ENCODE measurements at places on chromosomes 1 and 21. TPM values are rescaled to one million over a fixed set of nuclear protein-coding genes. Genes with fewer than 3 reads are reported as not detected.
A peak's percentile ranks its signal among the peaks of the same experiment; 100 is the strongest.

DNA sequence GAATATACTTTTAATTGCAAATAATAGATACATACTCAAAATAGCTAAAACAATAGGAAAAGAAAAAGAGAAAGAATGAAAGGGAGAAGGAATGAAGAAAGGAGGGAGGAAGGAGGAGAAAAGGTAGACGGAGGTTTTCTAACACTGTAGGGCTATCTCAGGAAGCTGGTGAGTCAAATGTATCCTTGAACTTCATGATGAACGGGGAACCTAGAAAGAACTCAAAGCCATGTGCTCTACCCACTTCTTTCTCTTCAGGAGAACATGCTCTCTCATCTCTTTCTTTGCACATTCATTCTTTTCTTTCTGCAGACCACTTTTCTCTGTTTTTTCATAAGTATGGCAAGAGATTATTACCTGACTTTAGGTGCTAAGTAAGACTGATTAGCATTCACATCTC lies 37.3 kb upstream of the ZNF644 start:
- no peak overlapping the region for H3K27ac ChIP-seq
- no peaks in the 10 kb centered on the region for H3K27me3 ChIP-seq
- DNase-seq: no peak
- H3K4me3 ChIP-seq: no peak overlapping the region

The PLA2G2D gene
- total RNA-seq: not detected

The HMCN1 gene
- total RNA-seq: 11.6 TPM

The SV2A gene
- 2.7 TPM for total RNA-seq

DNA sequence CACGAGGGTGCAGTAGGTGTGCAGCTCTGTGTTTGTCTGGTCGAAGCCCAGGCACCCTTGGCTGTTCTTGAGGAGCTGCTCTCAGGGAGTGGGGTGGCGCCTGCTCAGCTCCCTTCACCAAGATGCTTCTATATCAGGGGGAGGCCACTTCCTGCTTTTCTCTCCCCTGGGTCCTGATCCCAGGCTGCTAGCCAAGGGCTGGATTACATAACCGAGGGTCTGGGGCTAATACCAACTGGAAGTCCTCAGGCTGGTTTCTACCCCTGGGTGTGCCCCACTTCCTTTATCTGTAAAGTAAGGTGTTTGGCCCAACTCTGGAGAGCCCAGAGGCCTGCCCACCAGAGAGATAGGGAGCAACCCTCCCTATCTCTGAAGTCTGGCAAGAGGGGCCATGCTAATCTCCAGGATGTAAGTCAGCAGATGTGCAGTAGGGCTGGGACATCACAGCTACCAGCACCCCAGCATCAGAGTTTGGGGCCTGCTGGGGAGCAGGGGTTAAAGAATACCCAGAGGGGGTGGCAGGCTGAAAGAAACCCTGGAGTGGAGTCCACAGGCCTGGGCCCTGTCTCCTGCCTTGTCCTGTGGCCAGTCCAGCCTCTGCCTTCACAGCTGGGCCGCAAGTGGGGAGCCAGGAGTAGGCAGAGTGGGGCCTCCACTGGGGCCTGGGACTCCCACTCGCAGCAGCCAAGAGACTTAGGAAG lies 2.1 kb downstream of the SELENBP1 start:
- peak; percentile 59 for DNase-seq
- peaks cover 45% of the 10 kb centered on the region for H3K4me1 ChIP-seq
- no peak overlapping the region for H3K4me3 ChIP-seq
- H3K27me3 ChIP-seq: no peaks in the 10 kb centered on the region

The TBCE gene
- 24.9 TPM for total RNA-seq

DNA sequence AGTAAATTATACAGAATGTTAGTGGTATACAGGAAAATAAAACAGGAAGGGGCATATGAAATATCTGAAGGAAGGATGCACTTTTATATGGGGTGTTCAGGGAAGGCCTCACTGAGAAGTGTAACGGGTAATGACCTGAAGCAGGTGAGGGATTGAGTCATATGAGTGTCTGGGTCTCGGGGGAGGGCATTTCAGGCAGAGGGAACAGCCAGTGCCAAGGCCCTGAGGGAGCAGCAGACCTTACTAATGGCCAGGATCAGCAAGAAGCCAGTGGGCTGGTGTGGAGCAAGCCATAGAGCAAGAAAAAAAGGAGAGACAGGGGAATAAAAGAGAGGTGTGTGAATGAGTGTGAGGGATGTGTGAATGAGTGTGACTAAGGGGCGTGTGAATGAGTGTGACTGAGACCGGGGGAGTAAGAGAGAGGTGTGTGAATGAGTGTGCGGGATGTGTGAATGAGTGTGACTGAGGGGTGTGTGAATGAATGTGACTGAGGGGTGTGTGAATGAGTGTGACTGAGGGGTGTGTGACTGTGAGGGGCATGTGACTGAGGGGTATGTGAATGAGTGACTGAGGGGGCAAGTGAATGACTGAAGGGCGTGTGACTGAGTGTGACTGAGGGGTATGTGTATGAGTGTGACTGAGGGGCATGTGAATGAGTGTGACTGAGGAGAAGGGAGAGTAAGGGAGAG lies 107.2 kb downstream of the GLIS1 start:
- no peak overlapping the region for H3K27ac ChIP-seq
- DNase-seq: no peak
- H3K36me3 ChIP-seq: no peaks in the 10 kb centered on the region
- peaks cover 13% of the 10 kb centered on the region for H3K27me3 ChIP-seq
- no peak overlapping the region for H3K4me3 ChIP-seq
- no peaks in the 10 kb centered on the region for H3K4me1 ChIP-seq

GRCh38 chr1:51512120-51512519 lies 6.9 kb downstream of the EPS15 start:
- no peaks in the 10 kb centered on the region for H3K4me1 ChIP-seq
- no peaks in the 10 kb centered on the region for H3K27me3 ChIP-seq
- H3K36me3 ChIP-seq: no peaks in the 10 kb centered on the region
- H3K27ac ChIP-seq: no peak overlapping the region
- no peak for DNase-seq
- no peak overlapping the region for H3K4me3 ChIP-seq

- no peak overlapping the region for H3K27ac ChIP-seq
- DNase-seq: no peak
- H3K27me3 ChIP-seq: peaks cover 4% of the 10 kb centered on the region
- H3K36me3 ChIP-seq: no peaks in the 10 kb centered on the region
Measured at GRCh38 chr1:117699953-117700352, 94.1 kb downstream of the TENT5C start.

The NUAK2 gene
- 0.40 TPM for total RNA-seq

DNA sequence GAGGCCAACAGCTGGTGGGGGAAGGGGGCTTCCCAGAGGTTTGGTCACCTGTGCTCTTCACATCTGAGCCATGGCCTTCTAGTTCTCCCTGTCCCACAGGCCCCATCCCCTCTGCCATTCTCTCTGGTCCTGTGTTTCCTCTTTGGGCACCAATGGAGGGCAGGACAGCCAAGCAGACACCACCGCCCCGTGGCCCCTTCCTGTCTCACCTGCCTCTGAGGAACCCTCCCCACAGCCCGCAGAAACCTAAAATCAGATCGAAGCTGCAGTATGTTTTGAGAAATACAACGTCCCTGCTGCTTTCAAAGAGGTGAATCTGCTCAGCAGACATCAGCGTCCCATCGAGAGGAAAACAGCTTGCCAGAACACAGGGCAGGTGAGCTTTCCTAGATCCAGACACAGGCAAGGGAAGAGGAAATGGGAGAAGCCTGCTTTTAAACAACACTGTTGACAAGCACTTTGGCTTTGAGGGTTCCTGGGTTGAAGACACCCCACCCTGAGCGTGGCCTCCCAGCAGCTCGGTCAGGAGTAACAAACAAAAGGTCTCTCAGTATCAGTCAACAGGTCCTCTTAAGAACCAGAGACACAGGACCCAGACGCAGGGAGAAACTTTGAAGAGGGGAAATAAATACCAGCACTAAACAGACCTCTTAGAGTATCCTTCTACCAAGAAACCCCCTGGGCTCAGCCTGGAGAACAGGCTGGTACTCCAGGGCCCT lies 2.3 kb downstream of the PANK4 start:
- peaks cover 48% of the 10 kb centered on the region for H3K4me1 ChIP-seq
- no peak overlapping the region for H3K27ac ChIP-seq
- DNase-seq: no peak
- H3K27me3 ChIP-seq: peaks cover 14% of the 10 kb centered on the region

DNA sequence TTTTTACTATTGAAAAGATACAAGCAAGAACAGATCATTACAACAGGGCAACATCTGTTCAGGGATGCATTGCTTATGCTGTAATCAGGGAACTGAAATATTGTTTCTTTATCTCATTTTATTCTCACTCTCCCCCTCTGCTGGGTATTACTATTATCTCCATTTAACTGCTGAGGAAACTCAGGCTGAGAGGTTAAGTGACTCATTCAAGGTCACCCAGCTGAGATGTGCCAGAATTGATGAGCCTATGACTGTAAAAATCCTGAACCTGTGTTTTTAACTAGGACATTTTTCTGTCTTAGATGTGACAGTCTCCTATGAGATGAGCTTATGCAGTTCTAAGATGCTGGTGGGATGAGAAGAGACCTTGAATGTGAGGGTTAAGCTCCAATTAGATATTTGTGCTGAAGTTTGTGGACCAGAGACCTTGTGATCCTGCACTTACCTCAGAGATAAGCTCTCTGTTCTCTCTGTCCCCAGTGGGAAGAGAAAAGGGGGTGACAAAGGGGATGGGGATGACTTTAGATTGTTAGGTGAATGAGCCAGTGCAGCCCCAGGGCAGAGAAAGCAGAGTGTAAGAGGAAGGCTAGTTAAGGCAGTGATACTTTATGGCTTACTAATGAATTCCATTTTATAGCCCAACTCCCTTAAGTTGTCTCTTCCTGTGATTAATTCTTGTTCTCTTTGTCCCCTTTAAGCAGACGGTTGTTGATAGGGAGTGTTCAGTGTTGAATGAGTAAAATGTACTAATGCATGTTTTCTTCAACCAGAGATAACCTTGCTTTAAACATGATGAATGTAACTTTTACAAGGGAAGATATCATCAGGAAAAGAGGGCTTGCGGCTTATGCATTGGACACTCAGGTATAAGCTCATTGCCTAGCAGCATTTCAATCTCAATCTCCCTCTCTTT lies 111.4 kb downstream of the HLX start:
- no peaks in the 10 kb centered on the region for H3K36me3 ChIP-seq
- no peak overlapping the region for H3K4me3 ChIP-seq
- DNase-seq: no peak
- H3K4me1 ChIP-seq: no peaks in the 10 kb centered on the region

- no peaks in the 10 kb centered on the region for H3K27me3 ChIP-seq
- no peaks in the 10 kb centered on the region for H3K36me3 ChIP-seq
- peak overlapping the region; percentile 71 for H3K27ac ChIP-seq
- H3K4me3 ChIP-seq: no peak overlapping the region
Measured at GRCh38 chr1:206575165-206575893, 36.9 kb downstream of the EIF2D start.

The ST6GALNAC5 gene
- 2.8 TPM for total RNA-seq

- no peaks in the 10 kb centered on the region for H3K27me3 ChIP-seq
- peaks cover 9% of the 10 kb centered on the region for H3K36me3 ChIP-seq
- peak; percentile 59 for DNase-seq
- H3K27ac ChIP-seq: no peak overlapping the region
- no peaks in the 10 kb centered on the region for H3K4me1 ChIP-seq
Measured at GRCh38 chr1:91513160-91513559, 12.5 kb downstream of the CDC7 start.

The TTC4 gene
- total RNA-seq: 26.4 TPM

- H3K27ac ChIP-seq: no peak overlapping the region
- H3K4me3 ChIP-seq: no peak overlapping the region
- no peak for DNase-seq
- H3K4me1 ChIP-seq: no peaks in the 10 kb centered on the region
- H3K36me3 ChIP-seq: no peaks in the 10 kb centered on the region
Measured at GRCh38 chr1:176241385-176242015, 34.4 kb upstream of the COP1 start.

The SLC30A10 gene
- 0.71 TPM for total RNA-seq

- no peaks in the 10 kb centered on the region for H3K27me3 ChIP-seq
- H3K4me3 ChIP-seq: no peak overlapping the region
- peak; percentile 58 for DNase-seq
- no peaks in the 10 kb centered on the region for H3K36me3 ChIP-seq
Measured at GRCh38 chr1:168842306-168842705, 113.3 kb upstream of the DPT start.

DNA sequence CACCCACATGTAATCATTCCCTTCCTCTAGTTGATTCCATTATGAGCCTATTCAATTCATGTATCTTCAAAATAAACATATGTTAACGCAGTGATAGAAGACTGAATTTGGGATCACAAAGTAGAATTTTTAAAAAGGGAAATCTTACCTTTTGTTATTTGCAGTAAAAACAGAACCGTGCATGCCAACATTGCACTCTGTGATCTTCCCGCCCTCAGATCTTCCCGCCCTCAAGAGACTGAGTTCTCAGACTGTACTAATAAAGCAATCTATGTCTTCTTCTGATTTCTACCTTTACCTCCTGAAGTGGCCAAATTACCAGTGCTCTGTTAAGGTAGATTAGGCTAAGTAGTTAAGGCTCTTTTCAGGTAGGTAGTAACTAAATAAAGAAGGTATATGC lies 3.6 kb upstream of the SUCO start:
- H3K4me1 ChIP-seq: peaks cover 4% of the 10 kb centered on the region
- H3K36me3 ChIP-seq: no peaks in the 10 kb centered on the region
- no peak overlapping the region for H3K4me3 ChIP-seq

The AUNIP gene
- 1.1 TPM for total RNA-seq

DNA sequence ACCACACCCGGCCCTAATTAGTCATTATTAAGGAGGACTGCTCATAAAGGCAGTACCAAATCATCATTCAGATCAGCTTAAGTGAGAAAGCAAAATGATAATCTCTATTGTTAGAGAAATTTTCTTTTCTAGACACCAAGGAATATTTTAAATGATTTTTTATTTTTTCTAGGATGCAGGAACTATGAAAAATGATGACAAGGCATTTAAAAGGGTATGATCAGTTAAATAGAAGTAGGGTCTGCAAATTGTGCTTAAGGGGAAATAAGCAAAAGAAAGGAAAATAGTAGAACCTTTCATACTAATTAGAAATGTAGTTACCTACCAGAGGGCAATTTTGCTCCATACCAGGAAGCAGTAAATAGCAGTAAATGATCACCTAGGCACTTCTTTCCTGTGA lies 21.6 kb upstream of the TEKT2 start:
- no peak overlapping the region for H3K27ac ChIP-seq
- no peak overlapping the region for H3K4me3 ChIP-seq
- no peaks in the 10 kb centered on the region for H3K27me3 ChIP-seq
- peaks cover 2% of the 10 kb centered on the region for H3K36me3 ChIP-seq
- H3K4me1 ChIP-seq: no peaks in the 10 kb centered on the region

GRCh38 chr1:29470087-29470787 lies 233.9 kb downstream of the PTPRU start:
- H3K4me3 ChIP-seq: no peak overlapping the region
- H3K27ac ChIP-seq: no peak overlapping the region
- DNase-seq: no peak
- H3K27me3 ChIP-seq: peaks cover 12% of the 10 kb centered on the region
- H3K4me1 ChIP-seq: peaks cover 3% of the 10 kb centered on the region

DNA sequence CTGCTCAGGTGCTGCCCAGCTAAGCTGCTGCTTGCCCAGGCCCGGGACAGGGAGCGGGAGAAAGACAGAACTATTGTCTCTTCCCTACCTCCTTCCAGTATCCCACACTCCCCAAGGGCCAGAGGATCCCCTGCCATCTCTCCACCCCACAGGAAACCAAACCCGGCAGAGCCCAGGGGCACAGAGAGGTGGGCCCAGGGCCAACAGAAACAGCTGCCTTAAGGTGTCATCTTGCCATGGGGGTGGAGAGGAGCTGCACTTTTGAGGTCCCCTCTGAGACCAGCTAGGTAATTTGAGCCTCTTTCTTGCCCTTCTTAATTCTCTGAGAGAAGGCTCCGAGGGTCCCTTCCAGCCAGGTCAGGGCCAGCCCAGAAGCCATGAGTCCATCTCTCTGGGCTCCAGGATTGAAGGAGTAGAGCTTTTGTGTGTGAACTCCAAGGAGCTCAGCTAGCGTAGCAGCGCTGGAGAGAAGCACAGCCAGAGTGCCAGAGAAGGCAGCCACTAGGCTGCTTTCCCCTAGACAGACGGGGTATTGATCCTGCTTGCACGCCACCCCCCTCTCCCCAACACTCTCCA lies 9.7 kb upstream of the GPR61 start:
- no peaks in the 10 kb centered on the region for H3K36me3 ChIP-seq
- peak overlapping the region; percentile 87 for H3K27ac ChIP-seq
- peaks cover 69% of the 10 kb centered on the region for H3K4me1 ChIP-seq
- no peak overlapping the region for H3K4me3 ChIP-seq

Measured in muscle of leg (tissue), 16 donors.